ENCODE measurements at places on chromosomes 6 and 20.

DNA sequence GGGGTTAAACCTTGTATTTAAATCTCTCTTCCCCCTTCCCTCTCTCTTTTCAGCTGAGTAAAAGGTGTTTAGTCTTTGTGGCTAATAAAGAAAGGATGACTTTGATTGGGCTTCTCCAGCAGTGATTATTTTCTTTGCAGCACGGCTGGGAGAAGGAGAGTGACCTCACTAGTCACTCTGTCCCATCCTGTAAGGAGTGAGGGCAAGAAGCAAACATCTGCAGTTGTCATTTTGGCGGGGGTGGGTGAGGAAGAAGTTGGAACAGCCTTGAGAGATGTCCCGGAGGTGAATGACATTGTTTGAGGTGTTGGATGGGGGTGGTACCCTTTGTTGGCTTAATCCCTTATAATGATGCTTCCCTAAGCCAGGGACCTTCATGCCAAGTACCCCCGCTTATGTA, 223.6 kb downstream of the EYA2 start:
- DNase-seq = no peak

DNA sequence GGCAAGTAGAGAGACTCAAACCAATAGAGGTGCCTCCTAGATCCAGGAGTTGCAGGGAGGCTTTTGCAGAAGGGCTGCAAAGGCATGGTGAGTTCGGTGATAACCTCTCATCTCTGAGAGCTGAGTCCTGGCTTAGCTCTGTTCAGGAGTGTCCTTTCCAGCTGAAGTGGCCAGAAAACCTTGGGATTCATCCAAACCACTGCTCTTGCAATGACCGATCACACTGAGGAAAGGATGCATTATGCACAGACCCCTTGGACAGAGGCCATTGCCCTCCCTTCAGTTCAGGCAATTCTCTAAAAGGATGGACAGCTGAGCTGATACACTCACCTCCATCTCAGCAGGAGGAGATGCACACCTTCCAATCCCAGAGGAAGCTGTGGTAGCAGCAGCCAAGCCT, 158.8 kb upstream of the ENPP5 start:
- no peak for DNase-seq

GRCh38 chr6:144469144-144469575, 184.0 kb downstream of the UTRN start:
- no peak for DNase-seq

DNA sequence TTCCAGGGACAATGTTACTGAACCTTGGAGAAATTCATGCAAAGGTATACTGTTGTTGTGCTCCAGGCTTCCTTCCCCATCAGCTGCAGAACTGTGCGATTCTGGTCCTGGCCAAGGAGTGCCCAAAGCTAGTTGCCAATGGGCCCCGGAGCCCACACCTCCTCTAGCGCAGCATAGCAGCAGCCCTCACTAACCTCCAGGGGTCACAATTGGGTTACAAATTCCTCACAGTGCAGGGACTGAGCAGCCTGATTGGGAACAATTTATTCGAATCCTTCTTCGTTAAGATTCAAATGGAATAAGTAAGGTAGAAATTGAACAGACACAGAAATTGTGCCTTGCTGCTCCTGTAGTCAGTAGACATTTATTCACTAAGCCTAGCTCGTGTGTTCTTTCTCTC, 284.9 kb downstream of the PRKN start:
- no peak for DNase-seq

DNA sequence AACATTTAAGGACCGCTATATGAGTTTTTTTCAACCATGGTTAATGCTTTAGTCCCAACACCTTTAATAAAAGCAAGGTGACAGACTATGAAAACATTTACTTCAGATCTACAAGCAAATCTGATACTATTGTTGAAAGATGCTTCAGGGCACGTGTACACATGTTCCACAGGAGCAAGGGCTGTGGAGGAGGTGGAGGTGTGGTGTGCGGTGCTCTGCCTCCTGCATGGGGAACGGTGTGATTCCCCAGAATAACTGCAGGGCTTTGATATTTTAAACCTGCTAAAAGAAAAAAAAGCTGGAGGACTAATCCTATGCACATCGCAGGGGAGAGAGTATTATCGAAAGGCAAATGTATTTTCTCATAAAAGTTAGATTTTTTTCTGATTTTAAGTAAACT, 188.1 kb upstream of the CEP162 start:
- no peak for DNase-seq

GRCh38 chr6:44572346-44572745, 184.8 kb downstream of the CDC5L start:
- no peak for DNase-seq
